ENCODE measurements at places on chromosomes 1 and 21. TPM values are rescaled to one million over a fixed set of nuclear protein-coding genes. Genes with fewer than 3 reads are reported as not detected.
A peak's percentile ranks its signal among the peaks of the same experiment; 100 is the strongest.

LCE2A gene
- total RNA-seq, result not detected

DNA sequence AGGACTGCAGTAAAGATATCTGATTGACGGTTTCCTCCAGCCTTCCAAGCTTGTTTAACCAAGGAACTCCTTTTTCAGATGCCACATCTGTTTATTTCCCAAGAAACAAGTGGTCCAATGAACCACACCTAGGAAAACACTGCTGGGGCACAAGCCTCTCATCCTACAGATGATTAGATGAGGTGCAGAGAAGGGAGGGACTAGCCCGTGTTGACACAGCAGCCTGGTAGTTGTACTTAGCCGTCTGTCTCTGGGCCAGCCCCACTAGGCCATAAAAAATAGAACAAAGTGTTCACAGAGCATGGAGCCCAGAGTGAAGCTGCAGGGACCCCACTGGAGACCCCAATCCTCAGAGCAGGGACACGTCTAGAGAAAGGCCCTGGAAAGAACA lies 32.1 kb downstream of the LRP8 start:
- no peak for DNase-seq

CSMD2 gene
- total RNA-seq, result not detected

DNA sequence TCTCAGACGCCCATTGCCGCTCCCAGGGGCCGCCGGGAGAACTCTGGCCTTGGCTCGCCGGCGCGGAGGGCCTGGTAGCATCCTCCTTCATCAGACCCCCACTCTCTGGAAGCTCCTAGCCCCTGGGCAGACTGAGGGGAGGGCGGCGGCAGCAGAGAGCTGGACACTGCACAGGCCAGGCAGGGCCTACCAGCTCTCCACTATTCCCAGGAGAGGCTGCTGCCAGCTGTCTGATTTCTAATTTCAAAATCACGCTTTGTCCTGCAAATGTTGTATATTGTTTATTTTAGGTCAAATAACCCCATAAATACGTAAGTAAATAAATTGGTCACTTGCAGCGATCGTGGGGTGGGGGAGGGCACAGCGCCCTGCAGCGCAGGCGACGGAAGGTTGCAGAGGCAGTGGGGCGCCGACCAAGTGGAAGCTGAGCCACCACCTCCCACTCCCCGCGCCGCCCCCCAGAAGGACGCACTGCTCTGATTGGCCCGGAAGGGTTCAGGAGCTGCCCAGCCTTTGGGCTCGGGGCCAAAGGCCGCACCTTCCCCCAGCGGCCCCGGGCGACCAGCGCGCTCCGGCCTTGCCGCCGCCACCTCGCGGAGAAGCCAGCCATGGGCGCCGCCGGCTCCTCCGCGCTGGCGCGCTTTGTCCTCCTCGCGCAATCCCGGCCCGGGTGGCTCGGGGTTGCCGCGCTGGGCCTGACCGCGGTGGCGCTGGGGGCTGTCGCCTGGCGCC lies at the start of gene MTARC1:
Gene MTARC1 (plus strand): TSS at position 577 of the 732 bp plus-strand sequence. CDS start 32 bp downstream, at position 609.
- DNase-seq, result peak; percentile 55

GRCh38 chr1:2556678-2557481 lies 709 bp downstream of the TNFRSF14 start:
- DNase-seq, result no peak

FCRL2 gene
- total RNA-seq, result not detected

HSD3B2 gene
- not detected for total RNA-seq

PYHIN1 gene
- total RNA-seq, result not detected

DNA sequence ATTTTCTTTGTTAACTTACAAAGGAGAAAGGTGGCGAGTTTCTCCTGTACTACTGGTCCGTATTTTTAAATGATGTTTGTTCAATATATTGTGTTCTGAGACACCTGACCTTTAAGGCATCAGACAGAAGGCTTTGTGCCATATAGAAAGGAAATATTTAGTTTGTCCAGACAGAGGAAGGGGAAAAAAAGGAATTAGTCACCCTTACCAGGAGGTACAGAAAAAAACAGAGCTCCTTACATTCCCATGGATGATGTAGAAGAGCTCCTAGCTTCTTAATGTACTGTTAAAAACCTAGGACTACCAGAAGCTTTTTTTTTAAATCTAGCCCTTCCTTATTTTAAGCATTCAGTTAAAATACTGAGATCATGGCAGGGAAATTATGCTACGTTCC lies 12.4 kb upstream of the PODN start:
- DNase-seq, result no peak

DNA sequence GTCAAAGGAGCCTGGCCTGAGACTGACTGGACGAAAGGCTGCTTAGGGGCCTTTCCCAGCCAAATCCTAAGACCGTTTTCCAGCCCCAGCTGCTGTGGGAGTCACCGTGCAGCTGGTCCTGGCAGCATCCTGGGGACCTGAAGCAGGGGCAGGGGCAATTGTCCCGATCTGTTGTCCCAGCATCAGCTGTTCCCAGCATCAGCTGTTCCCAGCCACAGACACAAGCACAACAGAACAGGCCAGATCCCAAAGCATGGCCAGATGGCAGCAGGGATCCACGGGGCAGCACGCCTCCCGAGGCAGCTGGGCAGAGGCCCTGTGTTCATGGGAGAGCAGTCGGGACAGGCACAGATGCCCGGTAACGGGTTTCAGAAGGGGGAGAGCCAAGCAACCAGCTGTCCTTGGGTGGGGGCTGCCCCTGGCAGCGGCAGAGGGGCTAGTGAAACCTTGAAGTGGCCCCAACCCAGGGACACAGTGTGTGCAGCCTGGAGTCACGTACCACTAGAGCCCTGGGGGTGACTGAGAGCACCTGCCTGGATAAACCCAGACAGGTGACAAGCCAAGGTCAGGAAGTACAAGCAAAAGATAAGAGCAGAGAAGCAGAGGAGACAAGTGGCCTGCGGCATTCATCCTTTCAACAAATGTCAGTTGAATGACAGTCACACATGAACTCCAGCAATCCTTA lies 13.3 kb downstream of the CELA2B start:
- DNase-seq, result peak; percentile 99

THEM5 gene
- total RNA-seq, result not detected

DNA sequence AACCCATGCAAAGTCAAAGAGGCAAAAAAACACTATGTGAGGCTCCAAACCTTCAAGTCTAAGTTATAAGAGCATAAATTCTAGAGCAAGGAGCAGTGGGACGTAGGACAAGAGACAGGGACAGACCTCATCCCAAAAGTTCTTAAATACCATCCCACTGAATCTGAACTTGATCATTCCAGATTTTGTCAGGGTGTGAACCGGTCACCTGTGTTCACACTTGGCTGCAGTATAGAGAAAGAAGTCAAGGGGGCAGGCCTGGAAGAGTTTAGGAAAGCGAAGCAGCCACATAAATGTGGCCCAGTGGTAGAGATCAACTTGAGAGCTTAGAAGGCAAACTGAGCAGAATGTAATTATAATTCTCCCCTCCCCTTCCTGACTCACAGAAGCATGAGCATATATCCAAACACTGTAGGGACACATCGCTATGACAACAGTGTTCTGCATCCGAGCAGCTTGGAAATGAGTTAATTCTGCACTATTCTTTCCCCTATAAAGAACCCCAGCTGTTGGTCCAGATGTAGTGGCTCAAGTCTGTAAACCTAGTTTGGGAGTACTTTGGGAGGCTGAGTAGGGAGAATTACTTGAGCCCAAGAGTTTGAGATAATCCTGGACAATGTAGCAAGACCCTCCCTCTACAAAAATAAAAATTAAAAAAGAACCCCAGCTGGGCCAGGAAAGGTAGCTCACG lies 2.7 kb downstream of the AKR7A2 start:
- no peak for DNase-seq

LRRC53 gene
- 0.11 TPM for total RNA-seq

DNA sequence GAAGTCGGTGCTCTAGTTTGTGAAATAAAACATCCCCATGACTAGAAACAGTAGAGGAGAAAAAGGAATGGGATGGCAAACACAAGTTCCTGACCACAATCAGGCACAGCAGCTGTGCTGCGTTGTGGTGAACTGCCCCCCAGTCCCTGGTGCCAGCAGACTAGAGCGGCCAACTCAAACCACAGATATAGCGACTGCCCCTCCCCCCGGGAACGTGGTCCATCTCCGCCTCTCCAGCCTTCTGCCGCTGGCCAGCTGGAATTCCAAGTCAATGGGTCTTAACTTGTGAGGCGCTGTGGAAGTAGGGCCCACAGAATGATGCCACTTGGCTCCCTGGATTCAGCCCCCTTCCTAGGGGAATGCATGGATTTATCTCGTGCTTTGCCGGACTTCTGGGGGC lies 41.6 kb upstream of the ZNF678 start:
- DNase-seq, result peak; percentile 60

DNA sequence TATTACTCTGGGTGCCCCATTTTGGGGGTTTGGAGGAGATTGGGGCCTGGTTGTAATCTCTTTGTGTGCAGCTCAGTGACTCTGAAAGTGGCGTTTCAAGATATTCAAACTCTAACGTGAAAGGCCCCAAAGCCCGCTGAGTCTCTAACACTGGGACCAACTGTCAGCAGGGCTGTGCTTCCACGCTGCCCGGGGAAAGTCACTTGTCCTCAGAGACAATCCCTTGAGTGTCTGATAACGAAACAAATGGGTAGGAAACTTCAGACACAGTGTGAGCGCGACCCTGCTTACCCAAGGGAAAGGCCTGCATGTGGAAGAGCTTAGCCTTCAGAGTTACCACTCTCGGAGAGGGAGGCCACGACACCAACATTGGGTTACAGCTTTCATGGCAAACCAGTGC lies 837 bp downstream of the UBASH3A start:
- DNase-seq, result no peak

CDC20 gene
- 2.0 TPM for total RNA-seq

DNA sequence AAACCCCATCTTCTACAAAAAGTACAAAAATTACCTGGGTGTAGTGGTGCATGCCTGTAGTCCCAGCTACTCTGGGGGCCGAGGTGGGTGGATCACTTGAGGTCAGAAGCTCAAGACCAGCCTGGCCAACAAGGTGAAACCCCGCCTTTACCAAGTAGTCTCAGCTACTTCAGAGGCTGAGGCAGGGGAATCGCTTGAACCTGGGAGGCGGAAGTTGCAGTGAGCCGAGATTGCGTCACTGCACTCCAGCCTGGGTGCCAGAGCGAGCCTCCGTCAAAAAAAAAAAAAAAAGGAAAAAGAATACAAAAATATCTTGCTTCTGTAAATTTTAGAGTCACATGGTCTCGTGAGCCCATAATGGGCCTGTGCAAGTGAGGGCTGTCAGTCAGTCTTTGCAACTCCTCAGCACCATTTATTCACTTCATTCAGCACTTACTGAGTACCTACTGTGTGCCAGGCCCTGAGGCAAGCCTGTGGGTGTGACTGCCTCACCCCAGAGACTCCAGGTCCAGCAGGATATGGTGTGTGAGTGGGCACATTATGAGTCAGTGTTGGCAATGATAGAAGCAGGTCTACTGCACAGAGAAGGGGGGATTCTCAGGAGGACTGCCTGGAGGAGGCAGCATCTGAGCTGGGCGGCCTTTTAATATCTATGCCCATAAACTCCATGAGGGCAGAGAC lies 46.8 kb upstream of the TARDBP start:
- DNase-seq, result no peak

GRCh38 chr1:68916221-68916902 lies 419.5 kb upstream of the DEPDC1 start:
- DNase-seq, result peak; percentile 2

CFHR1 gene
- 0.21 TPM for total RNA-seq

DNA sequence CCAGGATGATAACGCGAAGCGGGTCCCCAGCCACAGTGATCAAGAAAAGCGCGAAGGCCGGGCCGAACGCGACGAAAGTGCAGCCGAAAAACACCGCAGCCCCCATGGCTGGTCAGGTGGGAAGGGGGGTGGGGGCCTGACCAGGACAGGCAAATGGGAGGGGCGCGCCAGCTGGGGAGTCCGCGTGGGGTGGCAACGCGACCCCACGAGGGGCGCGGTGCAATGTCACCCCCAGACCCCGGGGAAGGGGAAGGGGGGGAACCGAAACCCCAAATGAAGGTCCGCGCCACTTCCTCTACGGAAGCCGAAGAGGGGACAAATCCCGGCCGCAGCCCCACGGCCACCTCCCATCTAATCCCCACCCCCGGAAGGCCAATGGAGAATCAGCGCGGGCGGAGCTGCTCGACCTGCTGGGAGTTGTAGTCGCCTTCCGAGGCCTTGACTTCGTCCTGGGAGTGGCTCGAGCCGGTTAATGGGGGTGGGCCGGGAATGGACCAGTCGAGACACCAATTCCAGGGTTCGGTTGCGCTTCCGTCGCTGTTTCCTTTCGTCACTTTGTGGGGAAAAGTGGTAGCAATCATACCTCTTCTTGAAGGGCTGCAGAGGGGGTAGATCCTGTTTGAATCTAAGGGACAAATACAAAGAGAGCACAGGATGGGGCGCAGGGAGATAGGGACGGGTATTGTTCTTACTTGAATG lies at the start of gene APH1A:
Gene APH1A (minus strand): TSS at position 312 of the 699 bp plus-strand sequence. CDS start 206 bp downstream, at position 106.
- peak; percentile 98 for DNase-seq

CFHR4 gene
- not detected for total RNA-seq

RNASEL gene
- total RNA-seq, result 9.2 TPM

DNA sequence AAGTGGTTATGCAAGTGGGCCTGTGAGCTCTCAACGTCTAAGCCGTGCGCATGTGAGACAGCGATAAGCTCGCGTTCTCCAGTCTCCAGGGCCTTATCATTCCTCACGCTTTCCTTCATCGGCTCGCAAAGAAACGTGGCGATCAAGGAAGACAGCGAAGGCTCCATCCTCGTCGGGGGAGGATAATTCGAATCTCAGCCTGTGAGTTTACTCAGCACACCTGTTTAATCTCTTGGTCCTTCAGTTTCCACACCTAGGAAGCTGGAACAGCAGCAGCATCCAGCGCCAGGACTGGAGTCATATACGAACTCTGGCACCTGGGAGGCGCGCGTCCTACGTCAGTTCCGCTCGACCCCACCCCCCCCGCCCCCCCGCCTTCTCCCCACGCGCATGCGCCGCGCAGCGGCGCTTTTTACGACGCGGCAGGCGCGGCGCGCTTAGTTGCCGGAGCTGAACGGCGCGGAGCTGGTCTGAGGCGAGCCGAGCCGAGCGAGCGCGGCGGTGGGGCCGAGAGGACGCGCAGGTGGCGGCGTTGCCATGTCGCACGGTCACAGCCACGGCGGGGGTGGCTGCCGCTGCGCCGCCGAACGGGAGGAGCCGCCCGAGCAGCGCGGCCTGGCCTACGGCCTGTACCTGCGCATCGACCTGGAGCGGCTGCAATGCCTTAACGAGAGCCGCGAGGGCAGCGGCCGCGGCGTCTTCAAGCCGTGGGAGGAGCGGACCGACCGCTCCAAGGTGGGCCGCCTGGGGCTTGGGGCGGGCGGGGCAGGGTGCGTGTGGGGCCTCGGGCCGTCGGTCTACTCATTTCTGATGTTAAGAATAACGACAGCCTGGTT lies at the start of gene PITHD1:
Gene PITHD1 (plus strand): TSS at position 440 of the 836 bp plus-strand sequence. CDS start 98 bp downstream, at position 538.
- DNase-seq, result peak; percentile 83

DNA sequence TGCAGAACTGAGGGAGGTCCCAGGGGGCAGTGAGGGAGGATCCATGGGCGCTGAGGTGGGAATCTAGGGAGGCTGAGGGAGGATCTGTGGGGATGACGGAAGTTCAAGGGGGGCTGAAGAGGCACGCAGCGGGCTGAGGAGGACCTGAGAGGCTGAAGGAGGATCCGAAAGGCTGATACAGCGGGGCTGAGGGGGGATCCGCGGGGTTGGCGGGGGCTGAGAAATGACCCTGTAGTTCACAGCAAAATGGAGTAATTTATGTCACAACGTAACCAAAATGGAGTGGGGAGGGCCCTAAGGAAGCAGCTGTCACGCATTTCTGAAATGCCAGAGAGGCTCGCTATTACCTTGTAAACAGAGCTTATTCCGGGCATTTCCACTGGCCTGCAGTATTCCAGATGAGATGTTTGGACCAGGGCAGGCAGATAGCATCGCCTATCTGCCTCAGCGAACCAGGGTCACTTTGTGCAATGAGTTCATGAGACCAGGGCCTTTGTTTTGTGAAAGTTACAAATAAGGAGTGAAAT lies 926 bp upstream of the MRPL55 start:
- peak; percentile 69 for DNase-seq

GRCh38 chr1:150909585-150910180 lies 16.5 kb upstream of the SETDB1 start:
- no peak for DNase-seq

Data from myocyte (in vitro differentiated cells).